Stimulated activated CD8-positive, alpha-beta memory T cell treated with anti-CD3 and anti-CD28 coated beads, Interleukin-15, amount 100 ng/mL, for 1 hour (primary cell): ENCODE measurements at places on chromosomes 11 and 22.

- DNase-seq: no peak
Measured at GRCh38 chr11:32466279-32466915, 31.1 kb upstream of the WT1 start.

- DNase-seq: no peak
Measured at GRCh38 chr22:30280505-30280904, 8.8 kb downstream of the CASTOR1 start.

GRCh38 chr11:20363500-20364340, at the start of gene HTATIP2:
Gene HTATIP2, plus strand, starts transcription at chr11:20363714. Its CDS starts 524 bp downstream, at chr11:20364238.
- DNase-seq: peak; percentile 41

DNA sequence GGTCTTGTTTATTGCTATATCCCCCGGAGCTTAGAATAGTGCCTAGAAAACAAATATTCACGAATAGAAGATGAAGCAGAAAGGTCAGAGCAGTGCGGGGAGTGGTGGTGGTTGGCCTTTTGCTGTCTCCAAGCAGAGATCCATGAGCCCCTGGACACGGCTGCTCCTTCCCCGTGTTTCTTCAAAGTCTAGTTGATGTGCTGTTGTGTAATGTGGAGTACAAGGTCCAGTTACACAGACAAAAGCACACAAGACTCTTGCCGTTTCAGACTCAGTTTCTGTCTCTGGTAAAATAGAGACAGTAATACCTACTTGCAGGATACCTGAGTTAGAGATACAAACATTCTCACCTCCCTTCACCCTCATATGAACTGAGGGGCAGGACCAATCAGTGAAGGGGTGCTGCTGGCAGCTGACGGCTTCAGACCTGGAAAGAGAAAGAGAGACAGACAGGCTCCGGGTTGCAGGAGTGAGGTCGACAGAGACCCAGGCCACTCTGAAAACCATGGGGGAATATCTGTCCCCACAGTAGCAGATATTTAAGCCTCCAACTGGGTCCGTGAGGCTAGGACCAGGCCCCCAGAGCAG, 56.2 kb downstream of the RASSF10 start:
- DNase-seq: no peak

DNA sequence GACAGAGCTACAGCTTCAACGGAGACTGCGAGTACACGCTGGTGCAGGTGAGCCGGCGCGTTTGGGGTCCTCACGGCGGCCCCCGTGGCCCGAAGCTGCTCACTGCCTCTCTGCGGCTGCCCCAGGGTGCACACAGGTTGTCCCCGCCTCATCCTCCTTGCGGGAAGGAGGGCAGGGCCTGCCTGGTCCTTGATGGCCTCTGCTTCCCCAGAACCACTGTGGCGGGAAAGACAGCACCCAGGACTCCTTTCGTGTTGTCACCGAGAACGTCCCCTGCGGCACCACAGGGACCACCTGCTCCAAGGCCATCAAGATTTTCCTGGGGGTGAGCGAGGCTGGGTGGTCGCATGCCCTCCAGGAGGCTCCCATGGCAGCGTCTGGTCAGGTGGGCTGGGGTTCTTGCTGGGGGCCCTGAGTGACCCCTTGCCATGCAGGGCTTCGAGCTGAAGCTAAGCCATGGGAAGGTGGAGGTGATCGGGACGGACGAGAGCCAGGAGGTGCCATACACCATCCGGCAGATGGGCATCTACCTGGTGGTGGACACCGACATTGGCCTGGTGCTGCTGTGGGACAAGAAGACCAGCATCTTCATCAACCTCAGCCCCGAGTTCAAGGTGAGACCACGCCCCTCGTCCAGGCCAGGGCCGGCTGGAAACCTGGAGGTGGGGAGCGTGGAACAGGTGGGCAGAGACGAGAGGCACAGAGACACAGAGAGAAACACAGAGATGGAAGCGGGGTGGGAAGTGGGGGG, 19.4 kb downstream of the MUC5AC start:
- no peak for DNase-seq

- DNase-seq: no peak
Measured at GRCh38 chr11:132429685-132430084, 1059.3 kb downstream of the NTM start.

GRCh38 chr11:43393765-43394355, 35.1 kb downstream of the TTC17 start:
- DNase-seq: no peak

- DNase-seq: no peak
Measured at GRCh38 chr11:37544491-37544890, 946.5 kb upstream of the RAG2 start.

- DNase-seq: peak; percentile 75
Measured at GRCh38 chr11:126284829-126285228, 1.9 kb downstream of the TIRAP start.

- no peak for DNase-seq
Measured at GRCh38 chr22:24093855-24094254, 82.8 kb downstream of the CABIN1 start.

GRCh38 chr22:43571181-43571580, 159.4 kb downstream of the MPPED1 start:
- no peak for DNase-seq
